ENCODE measurements at places on chromosomes 3 and 15.

DNA sequence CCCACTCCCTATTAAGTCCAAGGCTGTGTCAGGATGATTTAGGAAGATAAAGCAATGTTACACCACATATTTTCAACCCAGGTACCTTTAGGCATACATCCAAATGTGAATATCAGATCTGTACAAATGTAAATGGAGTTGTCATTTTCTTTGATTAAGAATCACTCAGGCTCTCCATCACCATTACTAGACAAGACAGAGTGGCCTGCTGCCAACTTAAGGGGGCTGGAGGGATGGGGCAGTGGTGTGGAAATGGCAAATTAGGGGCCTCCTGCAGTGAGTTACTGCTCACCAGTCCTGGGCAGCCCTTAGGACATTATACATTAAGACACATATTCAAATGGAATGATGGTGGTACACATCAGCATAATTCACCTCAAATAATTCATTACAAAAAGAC, 211.0 kb downstream of the TNIK start:
- no peak for DNase-seq

DNA sequence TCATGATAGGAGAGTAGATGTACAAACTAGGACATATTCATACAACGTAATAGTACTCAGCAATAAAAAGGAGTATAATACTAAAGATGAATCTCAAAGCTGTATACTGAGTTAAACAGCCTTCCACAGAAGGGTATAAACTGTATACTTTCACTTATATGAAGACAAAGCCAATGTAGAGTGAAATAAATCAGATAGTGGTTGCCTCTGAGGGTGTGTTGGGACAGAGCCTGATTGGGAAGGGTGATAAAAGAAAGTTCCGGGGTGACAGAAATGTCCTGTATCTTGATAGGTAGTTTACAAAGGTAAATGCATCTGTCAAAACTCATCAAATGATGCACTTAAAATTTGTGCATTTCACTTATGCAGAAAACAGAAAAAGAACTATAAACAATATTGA, 122.5 kb downstream of the ADAM10 start:
- no peak for DNase-seq

- DNase-seq: no peak
These were observed 72.0 kb upstream of the IQSEC1 start for GRCh38 chr3:13145131-13145825.

GRCh38 chr3:169505577-169506230, 157.8 kb downstream of the MECOM start:
- no peak for DNase-seq

DNA sequence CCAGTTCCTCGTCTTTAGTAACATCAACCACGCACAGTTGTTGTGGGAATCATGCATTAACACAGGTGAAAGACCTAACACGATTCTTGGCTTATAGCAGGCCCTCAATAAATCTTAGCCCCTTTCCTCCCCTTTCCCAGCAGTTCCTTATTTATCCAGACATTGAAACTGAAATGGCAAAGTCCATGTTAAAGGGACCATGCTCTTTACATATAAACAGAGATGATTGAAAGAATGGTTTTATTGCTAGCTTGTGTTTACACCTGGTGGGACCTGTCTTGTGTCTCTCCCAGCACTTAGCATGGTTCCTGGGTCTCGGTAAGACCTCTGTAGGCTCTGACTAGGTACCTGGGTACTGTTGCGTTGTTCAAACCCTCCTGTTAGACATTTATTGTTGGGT, 251.8 kb downstream of the LRTM1 start:
- DNase-seq: no peak

GRCh38 chr3:119625451-119626153, 27.9 kb downstream of the PLA1A start:
- DNase-seq: no peak

GRCh38 chr3:37107846-37108245, 66.5 kb downstream of the LRRFIP2 start:
- DNase-seq: no peak
